ENCODE measurements at places on chromosomes 16 and 17.

DNA sequence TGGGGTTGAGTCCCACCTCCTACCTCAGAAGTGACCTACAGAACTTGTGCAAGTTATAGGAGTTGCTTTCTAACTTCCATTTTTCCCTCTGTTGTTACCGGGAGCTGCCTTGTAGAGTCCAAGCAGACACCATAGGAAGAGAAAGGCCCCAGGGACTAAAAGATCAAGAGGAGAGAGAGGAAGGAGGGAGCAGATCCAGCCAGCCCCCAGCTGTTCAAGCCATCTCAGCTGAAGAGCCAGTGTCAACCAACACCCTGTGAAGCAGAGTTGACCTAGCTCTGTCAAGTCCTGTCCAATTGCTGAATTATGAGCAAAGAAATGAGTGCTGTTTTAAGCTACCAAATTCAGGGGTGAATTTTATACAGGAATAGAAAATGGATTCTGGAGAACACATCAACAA lies 34.9 kb upstream of the CACNG4 start:
- no peak for DNase-seq

DNA sequence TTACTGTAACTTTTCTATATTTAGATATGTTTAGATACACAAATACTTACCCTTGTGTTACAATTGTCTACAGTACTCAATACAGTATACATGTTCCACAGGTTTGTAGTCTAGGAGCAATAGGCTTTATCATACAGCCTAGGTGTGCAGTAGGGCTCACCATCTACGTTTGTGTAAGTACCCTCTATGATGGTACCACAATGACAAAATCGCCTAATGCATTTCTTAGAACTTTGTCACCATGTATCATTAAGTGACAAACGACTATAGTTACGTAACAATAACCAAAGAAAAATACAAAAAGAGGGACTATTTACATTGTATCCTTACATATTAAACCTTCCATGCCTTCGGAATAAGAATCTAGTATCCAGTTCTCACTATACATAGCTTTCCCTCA lies 8.0 kb downstream of the STAT5B start:
- DNase-seq, result no peak

GRCh38 chr17:80455336-80455710 lies 21.1 kb downstream of the NPTX1 start:
- DNase-seq, result no peak

DNA sequence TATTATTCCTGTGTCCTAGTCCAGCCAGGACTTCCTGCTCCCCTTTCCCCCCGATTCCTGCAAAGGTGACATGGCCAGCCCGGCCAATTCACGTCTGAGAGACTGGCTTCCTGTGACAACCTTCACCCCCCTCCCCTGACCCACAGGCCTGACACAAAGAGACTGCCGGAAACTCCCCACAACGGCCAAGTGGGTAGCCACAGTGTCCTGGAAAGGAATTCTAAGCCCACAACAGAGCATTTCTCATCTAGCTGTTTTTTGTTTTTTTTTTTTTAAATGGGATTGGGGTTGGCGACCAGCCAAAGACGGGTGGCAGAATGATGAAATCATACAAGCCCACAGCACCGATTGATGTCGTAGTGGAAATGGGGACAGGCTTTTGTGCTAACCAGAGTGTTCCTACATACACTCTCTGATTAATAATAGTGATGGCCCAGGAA lies 2.8 kb upstream of the XAF1 start:
- DNase-seq, result no peak

DNA sequence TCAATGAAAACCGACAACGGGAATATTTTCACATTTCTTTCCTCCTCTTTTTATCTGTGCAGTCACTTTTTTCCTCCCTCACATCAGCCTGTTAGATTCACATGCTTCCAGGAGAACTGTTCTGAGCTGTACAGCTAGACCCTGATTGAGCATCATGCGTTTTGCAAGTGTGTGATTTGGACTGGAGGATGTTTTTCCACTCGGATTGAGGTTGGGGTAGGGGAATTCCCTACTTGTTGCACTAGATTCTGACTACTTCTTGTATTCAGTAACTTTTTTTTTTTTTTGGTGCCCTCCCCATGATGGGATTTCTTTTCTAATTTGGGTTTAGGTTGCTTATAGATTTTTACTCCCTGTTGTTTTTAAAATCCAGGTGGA lies 4.8 kb downstream of the MSI2 start:
- DNase-seq, result no peak

DNA sequence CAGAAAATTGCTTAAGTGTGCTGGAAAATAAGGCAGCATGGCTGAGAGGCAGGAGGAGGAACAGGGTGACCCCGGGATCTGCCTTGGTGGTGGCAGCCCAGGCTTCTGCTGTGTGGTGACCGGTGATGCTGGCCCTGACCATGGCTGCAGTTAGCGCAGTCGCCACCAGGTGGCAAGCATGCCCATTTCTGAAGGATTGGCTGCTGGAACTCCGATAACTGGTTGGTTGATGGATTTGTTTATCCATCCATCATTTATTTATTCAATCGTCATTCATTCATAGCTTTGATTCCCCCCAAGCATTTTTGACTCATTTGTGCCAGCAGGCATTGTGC lies 29.1 kb upstream of the ITGA3 start:
- DNase-seq, result no peak

Measured in vagina (tissue), 2 donors.